Epithelial cell of prostate (primary cell): ENCODE measurements at places on chromosomes 7 and 10.

DNA sequence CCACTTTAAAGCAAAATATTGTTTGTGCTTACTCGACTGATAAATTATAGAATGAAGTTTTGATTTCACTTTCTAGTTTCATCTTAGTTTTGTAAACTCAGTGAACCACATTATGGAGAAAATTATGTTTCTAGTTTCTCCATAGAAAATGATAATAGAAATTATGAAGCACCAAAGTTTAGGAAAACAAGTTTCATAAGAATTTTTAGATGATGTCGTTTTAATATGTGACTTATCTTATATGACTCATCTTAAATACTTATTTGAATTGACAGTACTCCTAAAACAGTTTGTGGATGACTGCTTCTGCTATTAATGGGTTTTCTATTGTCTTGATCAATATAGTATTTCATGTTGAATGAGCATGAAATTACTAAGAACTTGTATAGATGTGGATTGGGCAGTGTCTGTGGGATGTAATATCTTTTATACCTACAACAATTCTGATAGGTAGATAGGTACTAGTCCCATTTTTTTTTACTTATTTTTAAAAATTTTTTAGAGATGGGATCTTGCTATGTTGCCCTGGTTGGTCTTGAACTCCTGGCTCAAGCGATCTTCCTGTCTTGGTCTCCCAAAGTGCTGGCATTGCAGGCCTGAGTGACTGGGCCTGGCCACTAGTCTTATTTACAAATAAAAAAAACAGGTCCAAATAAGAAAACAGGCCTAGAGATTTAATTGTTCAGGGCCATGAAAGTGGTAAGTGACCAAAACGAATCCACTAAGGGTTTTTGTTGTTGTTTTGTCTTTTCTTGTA, 3.7 kb downstream of the HBP1 start:
- DNase-seq: no peak

DNA sequence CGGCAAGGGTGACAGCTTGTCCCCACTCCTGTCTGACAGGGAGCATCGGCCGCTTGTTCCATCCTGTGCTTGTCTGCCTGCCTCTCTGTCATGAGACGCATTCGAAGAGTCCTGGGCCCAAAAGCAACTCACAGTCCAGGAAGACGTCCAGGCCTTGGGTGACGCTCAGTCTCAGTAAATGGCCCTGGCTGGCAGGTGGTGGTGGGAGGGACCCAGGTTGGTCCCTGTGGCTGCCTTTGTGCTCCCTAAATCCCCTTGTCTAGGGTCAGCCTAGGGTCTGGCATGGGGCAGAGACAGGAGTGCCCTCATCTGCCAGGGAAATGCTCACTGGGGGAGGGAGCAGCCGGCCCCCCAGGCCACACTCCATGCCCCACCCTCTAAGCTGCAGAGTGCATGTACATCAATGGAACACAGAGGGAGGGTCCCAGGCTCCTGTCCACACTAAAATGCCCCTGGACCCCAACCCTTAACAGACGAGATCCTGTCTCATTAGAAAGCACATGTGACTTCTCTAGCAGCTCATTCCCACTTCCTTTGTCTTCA, 295.2 kb upstream of the ZNF32 start:
- no peak for DNase-seq

DNA sequence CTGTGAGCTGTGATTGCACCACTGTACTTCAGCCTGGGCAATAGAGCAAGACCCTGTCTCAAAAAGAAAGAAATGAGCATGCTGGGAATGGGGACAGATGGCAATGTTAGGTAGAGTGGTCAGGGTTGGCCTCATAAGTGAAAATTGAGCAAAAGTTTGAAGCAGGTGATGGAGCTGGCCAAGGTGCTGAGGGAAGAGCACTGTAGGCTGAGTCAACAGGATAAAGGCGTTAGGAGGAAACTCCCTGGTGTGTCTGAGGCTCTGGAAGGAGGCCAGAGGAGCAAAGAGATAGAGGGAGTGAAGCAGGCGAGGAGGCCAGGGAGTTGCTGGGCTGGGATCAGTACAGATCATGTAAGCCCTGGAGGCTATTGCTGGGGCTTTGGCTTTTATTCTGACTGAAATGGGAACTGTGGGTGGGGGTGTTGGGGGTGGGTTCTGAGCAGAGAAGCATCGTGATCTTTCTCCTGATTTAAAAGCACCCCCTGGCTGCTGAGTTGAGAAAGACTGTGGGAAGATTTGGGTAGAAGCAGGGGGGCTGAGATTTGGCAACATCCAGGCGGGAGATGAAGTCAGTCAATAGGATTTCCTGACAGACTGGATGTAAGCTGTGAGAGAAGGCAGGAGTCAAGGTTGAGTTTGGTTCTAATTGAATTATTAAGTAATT, 52.5 kb upstream of the VKORC1L1 start:
- no peak for DNase-seq

DNA sequence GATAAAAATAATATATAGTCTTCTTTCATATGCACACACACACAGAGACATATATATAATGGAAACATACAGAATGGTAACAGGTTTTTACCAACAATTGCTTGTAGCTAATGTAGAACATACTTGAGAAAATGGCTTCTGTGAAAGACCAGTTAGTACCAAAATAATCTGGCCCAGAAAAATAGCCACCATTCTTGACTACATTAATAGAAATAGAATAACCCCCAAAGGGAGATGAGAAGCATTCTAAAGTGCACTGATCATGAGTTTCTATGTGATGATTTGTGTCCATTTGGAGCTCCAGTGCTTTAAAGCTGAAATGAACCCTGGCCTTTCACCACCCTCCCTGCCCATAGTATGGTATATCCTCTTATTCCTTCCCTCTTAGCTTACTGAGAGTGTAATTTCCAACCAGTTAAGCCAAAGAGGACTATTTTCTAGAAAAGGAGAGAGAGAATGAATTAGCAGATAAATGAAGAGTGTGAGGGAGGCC, 22.9 kb upstream of the IFIT2 start:
- no peak for DNase-seq

- DNase-seq: no peak
These were observed 9.8 kb upstream of the STEAP4 start for GRCh38 chr7:88316456-88316855.

DNA sequence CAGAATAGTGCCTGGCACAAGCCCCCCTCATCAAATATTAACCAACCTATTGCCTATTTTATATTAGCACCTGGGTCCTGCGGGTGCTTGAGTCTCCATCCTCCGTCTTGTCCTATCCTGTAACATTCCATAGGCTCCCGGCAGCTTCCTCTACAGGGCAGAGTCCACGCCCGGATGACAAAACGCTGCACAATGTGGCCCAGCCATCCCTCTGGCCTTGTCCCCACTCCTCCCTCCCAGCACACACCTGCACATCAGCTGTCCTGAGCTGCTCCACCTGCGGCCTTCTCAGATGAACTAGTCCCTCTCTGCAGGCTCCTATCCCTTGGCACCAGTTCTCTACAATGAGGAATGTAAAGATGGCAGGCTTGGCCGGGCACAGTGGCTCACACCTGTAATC, 153.5 kb upstream of the PDE1C start:
- DNase-seq: no peak

- peak; percentile 99 for DNase-seq
These were observed 148.6 kb upstream of the FAM3C start for GRCh38 chr7:121544726-121545125.

GRCh38 chr7:54465095-54465494, 77.1 kb upstream of the VSTM2A start:
- no peak for DNase-seq

- peak; percentile 45 for DNase-seq
These were observed 715.7 kb downstream of the GRID1 start for GRCh38 chr10:85650791-85651496.

DNA sequence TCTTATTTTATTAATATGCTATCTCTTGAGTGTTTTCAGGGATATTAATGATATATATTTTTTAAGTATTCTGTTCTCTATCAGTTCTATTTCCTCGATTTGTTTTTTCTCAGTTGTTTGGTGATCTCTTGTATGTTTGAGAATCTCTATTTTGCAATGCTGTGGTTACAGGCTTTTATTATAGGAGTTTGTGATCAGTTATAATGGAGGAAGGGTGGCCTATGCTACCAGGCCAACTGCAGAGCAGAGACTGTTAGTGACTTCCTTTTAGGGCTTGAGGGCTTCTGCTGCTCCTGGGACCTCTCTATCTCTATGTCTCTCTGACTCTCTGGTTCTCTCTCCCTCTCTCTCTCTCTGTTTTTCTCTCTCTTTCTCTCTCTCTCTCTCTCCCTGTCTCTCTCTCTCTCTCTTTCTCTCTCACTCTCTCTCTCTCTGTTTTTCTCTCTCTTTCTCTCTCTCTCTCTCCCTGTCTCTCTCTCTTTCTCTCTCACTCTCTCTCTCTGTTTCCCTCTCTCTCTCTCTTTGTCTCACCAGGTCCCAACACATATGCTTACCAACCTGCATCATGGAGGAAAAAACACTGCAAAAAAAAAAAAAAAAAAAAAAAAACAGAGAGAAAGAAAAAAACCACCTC, 69.4 kb upstream of the CAV2 start:
- no peak for DNase-seq

- DNase-seq: no peak
These were observed 81.3 kb downstream of the PRKCQ start for GRCh38 chr10:6498771-6499170.

- no peak for DNase-seq
These were observed 31.1 kb downstream of the SH3PXD2A start for GRCh38 chr10:103824281-103824680.

DNA sequence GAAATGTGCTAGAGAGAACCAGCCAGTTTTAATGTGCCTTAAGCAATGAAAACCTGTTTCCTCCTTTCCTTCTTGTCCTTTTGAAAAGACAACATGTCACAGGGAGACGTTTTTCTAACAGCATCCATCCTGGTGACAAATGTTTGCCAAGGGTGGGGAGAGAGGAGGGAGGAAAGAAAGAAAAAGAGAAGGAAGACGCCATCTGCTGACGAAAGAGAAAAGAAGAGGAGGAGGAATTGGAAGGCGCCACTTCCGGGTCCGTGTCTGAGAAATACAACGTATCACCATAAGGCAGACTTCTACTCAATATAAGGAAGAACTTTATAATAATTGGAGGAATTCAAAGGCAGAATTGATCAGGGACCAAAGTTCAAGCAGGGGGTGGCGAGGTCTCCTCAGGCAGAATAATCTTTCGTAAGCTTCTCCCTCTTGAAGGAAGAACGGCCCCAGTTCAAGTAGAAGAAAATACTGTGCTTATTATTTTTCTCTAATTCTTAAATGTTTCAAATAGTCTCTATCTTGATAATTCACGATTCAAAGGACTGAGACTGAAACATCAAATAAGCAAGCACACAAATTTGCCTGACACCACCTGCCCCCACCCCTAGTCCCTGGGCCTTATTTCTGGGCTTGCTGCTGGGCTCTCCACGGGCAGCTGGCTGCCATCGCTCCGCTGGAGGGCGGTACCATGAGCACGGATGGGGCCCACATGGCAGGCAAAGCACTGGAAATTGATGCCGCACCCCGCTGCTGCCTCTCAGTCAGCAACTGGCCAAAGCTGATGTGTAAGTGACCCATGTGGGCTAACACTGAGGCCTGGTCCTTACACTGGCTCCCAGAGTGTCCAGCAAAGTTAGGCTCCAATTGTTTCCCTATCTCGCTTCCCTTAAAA, 273.7 kb upstream of the KLF14 start:
- DNase-seq: peak; percentile 56

GRCh38 chr7:35032166-35032565, 5.1 kb downstream of the DPY19L1 start:
- no peak for DNase-seq

GRCh38 chr7:91424371-91424770, 160.1 kb downstream of the FZD1 start:
- DNase-seq: no peak

DNA sequence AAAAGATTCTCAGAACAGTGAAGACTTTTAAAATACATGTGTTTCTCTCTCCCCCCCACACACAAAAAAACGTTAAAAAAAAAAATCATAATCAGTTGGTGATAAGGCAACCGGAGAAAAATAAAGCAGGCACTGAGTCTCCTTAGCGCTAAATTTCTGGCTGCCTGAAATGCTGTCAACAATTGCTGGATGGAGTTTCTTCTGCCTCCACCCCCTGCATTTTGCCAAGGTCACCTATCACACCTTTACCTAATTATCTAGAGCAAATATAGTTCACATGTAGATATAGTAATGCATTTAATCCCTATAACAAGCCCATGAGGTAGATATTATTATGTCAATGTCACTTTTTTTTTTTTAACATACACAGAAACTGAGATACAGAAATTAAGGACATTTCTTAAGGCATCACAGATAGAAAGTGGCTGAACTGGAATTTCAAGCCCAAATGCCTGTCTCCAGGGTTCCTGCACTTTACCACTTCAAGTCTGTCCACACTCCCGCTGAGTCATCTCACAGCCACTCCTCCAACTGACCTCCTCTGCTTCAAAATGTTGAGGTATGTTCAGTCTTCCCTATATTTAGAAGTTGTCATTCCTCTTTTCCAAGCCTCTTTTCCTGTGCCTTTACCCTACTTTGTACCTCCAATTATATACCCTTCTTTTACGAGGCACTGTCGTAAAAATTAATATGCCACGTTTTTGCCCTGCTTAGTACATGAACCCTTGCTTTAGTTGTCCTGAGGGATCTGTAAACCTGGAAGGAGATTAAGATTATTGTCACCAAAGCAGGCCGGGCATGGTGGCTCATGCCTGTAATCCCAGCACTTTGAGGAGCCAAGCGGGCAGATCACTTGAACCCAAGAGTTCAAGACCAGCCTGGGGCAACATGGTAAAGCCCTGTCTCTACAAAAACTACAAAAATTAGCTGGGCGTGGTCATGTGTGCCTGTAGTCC, 72.8 kb upstream of the MPP7 start:
- peak; percentile 60 for DNase-seq

- DNase-seq: no peak
These were observed 352.4 kb downstream of the GALNT17 start for GRCh38 chr7:71484380-71484779.

DNA sequence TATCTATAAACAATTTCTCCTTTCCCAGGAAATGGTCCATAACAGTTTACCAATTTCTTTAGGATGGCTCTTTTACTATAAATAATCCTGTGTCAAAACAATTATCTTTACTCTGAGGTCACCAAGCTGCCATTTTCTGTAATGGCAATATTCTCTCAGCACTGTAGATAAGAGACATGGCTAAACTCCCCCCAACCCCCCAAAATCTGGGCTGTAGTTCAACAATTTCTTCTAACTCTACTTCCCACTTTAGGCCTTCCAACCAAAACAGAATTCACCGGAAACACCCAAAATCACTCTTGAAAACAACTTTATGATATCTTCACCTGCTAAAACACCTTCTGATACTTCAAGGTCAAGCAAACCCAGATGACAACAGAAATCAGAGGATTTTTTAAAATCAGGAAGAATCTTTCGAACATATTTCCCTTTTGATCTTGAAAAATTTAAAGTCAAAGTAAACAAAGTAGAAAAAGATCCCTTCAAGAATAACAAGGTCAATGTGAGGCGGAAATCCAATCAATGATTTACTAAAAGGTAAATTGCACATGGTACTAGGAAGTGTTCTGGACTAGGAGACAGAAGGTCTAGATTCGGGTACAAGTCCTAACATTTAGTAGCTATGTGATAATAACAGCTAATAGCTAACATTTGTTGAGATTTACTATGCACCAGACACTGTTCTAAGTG, 176.8 kb downstream of the CPEB3 start:
- no peak for DNase-seq
